ENCODE measurements at places on chromosomes 13 and 19.

- DNase-seq = no peak
Measured at GRCh38 chr13:106490569-106491321, 44.7 kb downstream of the EFNB2 start.

GRCh38 chr19:42627916-42628315 is 33.2 kb upstream of the CEACAM8 start:
- no peak for DNase-seq

DNA sequence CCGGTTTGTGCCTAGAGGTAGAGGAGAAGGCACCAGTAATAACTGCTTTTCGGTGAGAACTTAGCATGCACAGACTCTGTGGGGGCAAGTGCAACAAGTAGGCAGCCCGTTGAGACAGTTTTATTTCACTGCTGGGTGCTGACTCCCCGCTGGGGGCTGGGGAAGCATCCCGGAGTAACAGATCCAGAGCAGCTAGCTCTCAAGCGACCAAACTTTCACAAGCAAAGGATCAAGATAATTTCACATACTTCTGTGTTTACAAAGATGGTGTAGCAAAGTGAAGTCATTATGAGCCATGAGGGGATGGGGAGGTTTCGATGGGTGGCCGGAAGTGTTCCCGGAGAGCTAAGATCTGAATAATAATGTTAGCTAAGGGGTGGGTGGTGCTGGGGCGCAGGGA is 2.8 kb downstream of the NACC1 start:
- DNase-seq = no peak

DNA sequence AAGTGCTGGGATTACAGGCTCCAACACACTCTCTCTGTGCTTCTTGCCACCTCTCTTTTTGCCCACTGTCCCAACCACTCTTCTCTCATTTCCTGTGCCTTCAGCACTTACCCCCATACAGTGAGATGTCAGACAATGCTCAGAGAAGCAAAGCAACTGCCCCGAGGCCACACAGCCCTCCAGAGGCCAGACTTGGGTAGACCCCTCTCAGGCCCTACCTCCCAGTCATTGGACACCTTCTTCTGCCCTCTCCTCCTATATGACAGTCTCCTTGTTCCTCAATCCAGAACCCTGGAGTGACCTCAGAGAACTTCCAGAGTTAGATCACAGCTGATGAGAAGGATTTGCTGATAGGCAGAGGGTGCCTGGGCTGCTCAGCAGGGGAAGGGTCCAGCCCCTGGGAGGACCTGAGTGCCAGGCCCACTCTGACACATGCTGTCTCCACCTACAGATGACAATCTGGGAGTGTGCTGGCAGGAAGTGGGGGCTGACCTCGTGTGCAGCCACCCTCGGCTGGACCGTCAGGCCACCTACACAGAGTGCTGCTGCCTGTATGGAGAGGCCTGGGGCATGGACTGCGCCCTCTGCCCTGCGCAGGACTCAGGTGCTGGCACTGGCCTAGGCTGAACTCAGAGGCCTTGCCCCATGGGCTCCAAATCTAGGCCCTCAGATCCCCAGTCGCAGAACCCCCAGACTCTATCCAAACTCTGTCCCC is 24.4 kb downstream of the LTBP4 start:
- no peak for DNase-seq

- no peak for DNase-seq
Measured at GRCh38 chr19:46015687-46016425, 7.0 kb downstream of the PGLYRP1 start.

DNA sequence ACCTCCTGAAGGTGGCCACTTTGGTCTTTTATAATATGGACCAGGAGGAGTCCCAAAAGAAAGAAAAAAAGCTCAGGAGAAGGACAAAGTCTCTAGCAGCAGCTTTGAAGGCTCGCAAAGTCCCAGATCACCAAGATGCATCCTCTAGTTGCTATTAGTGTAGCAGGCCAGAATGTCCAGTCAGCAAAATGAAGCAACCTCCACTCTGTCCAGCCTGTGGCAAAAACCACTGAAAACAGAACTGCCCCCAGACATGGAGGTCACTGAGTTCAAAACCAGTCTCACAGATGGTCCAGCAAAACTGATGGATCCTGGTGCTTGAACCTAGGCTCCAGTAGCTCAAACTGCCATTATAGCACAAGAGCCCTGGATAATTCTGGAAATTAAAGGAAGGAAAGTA is 10.4 kb downstream of the LILRB4 start:
- no peak for DNase-seq

GRCh38 chr13:87680298-87680697 is 9.1 kb downstream of the SLITRK5 start:
- DNase-seq = no peak

DNA sequence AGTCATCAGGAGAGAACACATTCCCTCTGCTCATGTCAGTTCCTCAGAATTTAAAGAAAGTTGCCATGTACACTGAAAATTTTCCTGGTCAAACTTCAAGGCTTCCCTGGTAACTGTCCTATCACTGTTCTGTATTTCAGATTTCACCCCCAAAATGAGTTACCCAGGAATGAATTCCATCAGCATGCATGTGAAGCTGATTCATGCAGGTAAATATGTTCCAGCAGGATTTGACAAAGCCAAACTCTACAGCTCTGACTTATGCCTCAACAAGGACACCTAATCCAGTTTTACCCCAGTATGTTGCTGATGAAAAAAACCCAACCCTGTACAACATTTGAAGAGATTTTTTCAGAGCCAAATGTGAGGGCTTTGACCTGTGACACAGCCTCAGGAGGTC is 21.5 kb downstream of the LIG4 start:
- no peak for DNase-seq

GRCh38 chr13:26867451-26868091 is 107.0 kb upstream of the GPR12 start:
- DNase-seq = no peak

DNA sequence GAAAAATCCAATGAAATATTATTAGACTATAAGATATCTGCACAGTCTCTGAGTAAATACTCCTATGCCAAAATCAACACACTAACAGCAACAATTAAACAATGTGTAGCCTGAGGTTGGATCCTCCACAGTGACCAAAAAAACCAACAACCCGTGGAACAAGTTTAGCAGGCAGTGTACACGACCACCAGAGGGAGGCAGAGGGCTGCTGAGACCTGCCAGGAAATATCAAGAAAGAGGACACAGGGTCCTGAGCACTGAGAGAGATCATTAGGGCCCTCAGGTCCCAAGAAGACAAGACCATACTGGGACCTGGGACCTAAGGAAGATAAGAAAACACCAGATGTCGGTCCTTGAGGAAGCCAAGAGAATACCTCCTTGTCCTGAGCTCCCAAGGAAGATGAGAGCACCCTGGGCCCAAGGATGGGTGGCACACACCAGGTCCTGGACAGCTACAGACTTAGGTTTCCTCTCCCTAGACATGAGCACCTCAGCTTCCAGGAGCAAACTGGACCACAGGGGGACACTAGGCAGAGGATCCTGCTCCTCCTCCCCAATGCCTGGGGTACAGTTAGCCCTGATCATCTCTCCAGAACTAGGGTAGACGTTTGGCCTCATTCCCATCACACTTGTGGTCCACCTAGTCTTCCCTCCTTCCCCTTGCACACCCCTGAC is 822 bp upstream of the ZNF274 start:
- DNase-seq = peak; percentile 52

DNA sequence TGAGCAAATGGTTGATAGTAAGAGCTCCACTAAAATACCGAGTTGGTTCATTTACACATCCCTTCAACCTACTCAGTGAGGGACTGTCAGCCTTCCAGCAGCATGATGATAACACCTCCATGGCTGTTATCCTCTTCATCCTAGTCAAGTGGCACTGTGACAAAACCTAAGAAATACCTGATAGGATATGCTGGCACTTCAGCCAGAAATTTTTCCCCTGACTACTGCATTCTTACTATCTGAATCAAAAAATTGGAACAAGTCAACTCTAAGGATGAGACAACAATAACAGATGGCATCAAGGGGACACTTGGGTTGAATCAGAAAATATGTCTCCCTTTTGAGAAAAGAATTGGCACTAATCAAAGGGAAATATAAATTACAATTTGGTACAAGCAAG is 193.9 kb downstream of the KCTD12 start:
- DNase-seq = no peak

GRCh38 chr13:79227418-79227817 is 178.6 kb downstream of the RBM26 start:
- no peak for DNase-seq

GRCh38 chr13:68261105-68261504 is 1031.0 kb upstream of the PCDH9 start:
- DNase-seq = no peak

DNA sequence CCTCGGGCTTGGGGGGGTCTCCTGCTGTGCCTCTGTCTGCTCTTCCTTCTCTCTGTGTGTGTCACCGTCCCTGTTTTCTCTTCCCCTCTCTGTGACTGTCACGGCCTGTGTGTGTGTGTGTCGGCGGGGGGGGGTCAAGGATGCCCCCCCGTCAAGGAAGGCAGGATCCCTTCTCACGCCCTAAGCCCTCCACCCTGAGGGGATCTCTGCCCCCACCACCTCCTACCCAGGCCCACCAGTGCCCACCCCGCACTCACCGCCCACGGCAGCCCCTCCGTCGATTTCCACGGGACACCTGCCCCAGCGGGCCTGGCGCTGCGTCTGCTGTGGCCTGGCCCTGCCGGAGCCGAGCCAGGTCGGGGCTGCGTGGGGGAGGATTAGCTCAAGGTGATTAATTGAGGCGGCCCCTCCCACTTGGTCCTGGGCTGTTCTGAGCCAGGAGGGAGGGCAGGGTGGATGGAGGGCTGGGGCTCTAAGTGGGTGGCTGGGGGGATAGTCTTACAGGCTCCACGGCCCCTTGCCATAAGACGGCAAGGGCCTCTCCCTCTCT is at the start of gene RAX2:
RAX2 (minus strand) TSS at position 323 of the 550 bp plus-strand sequence. CDS start 486 bp downstream, outside the sequence.
- peak; percentile 76 for DNase-seq

GRCh38 chr19:10408511-10409283 is 5.4 kb upstream of the CDC37 start:
- DNase-seq = no peak

GRCh38 chr19:11560404-11561051 is 1.5 kb upstream of the ELOF1 start:
- peak; percentile 70 for DNase-seq

DNA sequence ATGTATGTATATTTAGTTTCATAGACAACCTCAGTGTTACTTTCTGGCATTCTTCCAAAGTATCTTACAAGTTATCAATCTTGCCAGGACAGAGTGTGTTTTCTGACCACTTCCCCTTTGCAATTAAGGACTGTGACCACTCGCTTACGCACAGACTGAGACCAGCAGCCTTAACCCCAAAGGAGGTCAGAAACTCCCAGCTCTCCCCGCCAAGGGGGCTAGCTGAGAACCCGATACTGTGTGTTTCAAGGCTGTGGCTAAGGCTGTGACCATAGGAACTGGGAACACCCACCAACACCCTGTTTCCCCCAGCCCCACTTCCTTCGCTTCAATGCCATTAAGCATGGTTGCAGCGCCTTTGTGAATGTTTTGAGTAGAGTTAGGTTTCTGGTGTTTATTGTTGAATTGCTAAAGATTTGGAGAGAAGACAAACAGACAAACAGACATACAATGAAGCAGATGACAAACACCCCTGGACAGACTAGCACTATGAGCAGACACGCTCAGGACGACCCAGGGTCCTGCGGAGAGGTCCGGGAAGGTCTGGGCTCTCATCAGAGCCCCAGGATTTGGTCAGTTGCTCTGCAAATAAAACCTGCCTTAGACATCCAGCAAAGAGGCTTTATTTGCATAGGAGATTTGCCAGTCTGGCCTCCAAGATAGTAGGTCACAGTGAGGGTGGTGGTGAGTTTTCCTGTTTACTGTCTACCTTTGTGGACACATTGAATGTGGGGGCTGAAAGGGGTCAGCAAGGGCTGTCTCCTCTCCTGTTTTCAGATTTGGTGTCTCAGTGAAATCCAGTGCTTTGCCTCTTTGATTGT is 25.0 kb upstream of the TNFSF11 start:
- no peak for DNase-seq

- DNase-seq = no peak
Measured at GRCh38 chr13:36764957-36765356, 54.1 kb upstream of the RFXAP start.

GRCh38 chr13:94708031-94708859 is 4.1 kb downstream of the SOX21 start:
- DNase-seq = no peak

DNA sequence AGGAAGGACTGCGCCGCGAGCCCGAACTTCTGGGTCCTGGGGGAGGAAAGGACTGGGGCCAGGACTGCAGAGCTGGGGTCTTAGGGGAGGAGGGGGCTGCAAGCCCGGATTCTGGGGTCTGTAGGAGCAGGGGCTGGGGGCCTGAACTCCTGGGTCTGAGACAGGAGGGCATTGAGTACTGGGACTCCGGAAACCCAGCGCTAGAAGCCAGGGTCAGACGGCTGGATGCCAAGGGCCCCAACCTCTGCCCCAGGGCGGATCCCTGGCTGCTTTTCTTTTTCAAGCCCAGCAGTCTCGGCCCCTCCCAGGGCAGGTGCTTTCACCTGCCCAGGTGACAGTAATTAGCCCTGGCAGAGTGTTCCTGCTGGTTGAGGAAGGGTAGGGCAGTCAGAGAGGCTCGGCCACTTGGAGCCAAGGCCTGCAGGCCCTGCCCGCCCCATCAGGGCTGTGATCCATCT is 2.3 kb downstream of the MYH14 start:
- DNase-seq = no peak

DNA sequence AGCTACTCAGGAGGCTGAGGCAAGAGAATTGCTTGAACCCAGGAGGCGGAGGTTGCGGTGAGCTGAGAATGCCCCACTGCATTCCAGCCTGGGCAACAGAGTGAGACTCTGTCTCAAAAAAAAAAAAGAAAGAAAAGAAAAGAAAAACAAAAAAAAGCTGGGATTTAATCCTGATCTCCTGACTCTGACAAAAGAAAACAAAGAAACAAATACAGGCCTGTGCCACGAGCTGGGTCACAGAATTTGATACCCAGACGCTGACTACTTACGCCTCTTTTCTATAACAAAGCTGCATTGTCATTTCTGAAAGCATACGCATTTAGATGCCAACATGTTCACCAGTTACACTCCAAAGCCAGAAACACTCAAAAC is 18.2 kb upstream of the GTF2F2 start:
- no peak for DNase-seq

- DNase-seq = no peak
Measured at GRCh38 chr19:38693380-38694223, 46.2 kb downstream of the ACTN4 start.

DNA sequence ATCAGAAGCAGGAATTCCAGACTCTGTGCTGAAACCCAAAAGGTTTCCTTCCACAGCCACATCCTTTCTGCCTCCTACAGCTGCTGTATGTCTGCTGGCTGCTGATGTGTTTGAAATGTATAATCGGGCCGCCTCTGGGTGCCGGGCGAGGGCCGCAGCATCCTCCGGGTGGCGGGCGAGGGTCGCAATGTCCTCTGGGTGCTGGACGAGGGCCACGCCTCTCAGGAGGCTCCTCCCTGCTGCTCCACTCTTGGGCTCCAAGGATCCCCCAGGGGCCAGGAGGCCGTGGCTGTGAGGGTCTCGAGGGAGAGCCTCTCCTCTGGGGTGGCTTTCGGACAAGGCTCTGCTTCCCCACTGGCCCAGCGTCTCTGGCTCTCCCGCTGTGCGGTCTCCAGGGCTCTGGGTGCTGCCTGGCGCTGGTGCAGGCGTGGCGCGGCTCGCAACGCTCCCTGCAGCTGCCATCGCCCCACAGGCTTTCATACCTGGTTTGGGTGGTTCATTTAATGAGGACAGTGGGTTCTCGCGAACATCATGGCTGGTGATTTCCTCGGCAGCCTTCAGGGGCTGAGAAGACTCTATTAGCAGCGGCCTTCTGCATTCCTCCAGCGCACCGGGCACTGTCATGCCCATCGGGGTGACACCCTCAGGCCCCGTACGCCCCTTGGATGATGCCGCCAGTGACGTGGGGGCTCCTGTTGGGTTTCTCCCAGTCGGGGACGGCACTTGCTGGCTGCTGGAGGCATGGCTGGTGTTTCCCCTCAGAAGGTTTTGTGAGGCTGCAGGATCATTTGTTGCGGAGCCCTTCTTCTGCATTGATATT is 41.8 kb upstream of the GRTP1 start:
- DNase-seq = no peak
